Stimulated activated CD4-positive, alpha-beta T cell treated with anti-CD3 and anti-CD28 coated beads, Interleukin-2, amount 100 ng/mL, for 24 hours (primary cell): ENCODE measurements at places on chromosomes 6 and 20.

DNA sequence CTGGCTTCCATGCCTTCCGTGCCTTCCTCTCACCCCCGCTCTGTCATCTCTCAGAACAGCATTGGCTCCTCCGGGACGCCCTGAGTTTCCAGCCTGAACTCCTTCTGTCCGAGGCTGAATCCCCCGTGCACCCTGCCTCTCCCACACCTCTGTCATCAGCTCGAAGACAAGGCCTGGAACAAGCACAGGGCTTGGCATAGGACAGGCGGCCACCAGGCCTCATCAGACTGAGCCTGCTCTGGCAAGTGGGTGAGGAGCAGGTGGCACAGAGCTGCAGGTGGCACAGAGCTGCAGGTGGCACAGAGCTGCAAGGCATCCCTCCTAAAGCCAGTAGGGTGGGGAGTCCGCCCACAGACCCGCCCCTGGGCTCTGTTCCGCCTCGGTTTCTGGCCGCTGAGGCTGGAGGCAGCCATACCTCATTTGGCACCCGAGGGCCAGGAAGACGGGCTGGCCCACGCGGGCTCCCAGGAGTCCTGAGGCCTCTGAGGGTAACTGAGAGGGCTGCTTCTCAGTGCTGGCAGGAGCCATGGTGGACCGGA, 60.2 kb downstream of the EZR start:
- no peak for DNase-seq

DNA sequence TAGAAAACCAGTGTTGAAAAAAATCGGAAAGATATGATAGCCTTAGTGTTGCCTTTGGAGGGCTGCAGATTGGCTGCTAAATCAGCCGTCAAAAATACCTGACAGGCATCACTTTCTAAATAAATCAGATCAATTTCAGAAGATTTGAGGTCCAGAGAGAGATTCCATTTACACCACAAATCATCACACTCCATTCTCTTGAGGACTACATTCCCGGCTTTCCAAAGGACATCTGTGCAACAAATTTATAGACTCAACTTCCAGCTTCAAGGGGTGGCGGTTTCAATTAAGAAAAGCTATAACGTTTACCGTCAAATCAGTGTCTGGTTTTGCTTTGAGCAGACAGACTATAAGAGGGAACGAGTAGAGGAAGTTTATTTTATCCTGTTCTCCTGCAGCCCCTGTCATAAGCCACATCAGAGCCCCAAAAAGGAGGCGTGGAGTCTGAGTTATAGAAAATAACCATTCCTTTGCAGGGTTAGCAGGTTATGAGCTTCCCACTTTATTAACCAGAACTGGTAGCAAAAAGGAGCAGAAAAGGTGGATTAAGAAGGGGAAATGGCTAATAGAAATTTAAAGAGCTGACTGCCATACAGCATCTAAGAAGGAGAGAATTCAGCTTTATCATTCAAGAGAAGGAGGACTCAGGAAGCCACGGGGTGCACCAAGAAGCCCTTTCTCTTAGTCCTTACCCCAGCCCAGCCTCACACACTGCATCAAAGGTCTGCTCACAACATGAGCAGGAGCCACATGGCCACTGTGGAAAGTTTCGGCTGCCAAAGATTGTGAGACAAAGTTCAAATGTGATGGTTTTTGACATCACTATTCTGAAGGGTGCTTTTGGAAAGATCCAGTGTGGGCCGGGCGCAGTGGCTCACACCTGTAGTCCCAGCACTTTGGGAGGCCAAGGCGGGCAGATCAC, 12.9 kb upstream of the UQCC2 start:
- DNase-seq, result peak; percentile 11

- DNase-seq, result no peak
Observed at GRCh38 chr6:125931733-125932450, 24.7 kb upstream of the HINT3 start.

DNA sequence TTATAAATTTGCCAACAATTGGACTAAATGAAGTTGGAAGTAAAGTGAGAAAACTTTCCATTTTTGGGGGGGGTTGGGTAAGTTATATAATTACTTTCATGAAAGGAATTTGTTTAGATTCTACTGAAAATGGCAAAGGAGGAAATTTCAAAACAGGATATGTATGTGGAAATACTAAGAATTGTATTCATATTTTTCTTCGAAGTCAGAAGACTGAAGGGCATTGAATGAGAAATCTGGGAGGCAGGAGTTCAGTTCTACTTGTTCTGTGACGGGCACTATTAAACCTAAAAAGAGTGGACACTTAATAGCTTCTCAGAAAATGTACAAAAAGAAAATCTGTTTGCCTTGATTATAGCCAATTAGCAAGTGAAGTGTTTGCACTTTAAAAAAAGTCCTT, 114.7 kb downstream of the PRIM2 start:
- no peak for DNase-seq

DNA sequence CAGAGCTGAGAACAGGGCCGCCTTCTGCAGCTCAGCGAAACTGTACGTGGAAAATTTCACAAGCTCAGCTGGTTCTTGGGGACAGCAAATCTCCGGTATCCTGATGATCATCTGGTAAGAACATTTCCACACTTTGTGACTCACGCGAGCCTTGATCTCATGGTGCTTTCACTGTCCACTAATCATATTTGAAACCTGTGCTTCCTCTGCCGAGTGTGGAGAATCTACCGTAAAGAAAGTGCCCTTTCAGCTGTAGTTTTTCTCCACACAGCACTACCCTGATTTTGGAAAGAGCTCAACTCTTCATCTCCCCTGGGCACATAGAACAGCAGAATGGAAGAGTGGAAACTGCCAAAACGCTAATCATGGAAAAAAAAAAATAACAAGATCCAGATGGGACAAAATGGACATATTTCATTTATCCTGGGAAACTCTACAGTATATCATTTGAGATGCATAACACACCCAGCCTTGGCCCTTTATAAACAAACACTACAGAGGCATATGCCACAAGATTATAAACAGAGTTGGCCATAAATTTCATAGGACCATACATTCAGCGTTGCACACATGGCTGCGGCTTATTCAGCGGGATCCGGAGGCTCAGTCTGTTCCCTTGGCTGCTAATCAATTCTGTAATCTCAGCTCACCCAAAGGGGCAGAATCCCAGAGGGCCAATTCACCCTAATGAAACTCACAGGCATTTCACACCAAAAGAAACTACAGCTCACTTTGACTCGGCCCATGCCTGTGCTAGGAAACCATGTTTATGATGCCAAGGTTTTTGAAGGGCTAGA, 434.5 kb downstream of the HDGFL1 start:
- no peak for DNase-seq

- no peak for DNase-seq
Observed at GRCh38 chr20:8854571-8854970, 214.3 kb upstream of the PLCB4 start.

GRCh38 chr20:35394271-35394670, 17.5 kb downstream of the UQCC1 start:
- no peak for DNase-seq

DNA sequence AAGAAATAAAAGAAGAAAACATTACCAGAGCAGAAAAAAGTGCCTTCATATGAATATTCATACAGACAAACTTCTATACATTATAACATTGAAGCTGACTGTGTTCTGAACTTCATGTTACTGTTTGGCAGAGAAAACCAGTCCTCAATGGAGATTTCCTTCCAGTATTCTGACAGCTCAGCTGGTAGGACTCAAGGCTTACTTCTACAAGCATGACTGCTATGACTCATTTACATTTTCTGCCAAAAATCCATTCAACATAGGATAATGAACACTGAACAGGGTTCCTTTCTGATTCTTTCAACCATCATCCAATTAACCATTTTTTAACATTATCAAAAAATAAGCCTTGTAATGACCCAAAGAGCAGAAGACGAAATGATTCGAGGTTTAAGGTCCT, 25.4 kb downstream of the COL9A1 start:
- no peak for DNase-seq

DNA sequence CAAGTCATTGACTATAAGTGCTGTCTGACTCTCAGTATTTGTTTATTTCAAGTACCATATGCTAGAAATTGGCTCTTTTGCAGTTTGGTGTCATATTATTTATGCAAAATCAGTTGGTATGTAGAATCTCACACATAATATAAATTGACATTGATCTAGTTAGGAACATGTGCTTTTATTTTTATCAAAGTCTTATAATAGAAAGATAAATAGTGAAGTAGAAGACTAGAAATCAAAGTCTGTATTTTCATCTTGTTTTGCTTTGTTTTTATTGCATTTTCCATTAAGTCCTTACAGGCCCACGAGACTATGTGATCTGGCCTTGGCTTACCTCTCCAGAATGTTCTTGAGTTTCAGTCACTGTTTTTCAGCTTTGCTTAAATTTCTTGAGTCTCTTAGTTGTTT, 300.3 kb downstream of the LAMA2 start:
- no peak for DNase-seq

DNA sequence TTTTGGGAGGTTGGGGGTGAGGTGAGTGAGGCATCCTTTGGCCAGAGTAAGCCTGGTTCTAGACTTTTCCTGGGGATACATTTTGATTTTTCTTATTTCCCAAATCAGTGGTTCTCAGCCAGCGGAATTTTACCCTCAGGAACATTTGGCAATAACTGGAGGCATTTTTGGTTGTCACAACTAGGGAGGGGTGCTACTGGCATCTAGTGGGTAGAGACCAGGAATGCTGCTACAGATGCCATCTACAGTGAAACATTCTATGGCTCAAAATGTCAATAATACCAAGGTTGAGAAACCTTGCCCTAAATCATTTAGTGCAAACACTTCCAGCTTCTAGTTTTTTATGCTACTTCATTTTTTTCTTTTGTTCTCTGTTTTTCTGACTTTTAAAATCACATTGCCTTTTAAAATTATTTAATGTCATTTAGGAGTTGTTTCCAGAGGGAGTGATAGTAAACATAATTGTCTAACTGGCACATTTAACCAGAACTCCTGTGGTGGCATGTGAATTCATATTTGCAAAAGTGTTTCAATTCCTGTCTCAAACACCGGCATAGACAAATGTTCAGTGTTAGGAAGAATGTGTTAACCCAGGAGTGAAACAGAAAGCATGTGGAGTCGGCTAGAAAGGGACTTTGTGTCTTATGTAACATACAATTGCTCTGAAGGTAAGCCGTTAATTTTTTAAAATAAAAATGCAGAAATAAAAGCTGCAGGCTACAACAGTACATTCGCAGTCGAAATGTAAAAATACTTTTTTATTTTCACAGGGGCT, 59.0 kb downstream of the QRSL1 start:
- DNase-seq, result no peak

GRCh38 chr20:54212226-54212625, 4.3 kb downstream of the PFDN4 start:
- no peak for DNase-seq

DNA sequence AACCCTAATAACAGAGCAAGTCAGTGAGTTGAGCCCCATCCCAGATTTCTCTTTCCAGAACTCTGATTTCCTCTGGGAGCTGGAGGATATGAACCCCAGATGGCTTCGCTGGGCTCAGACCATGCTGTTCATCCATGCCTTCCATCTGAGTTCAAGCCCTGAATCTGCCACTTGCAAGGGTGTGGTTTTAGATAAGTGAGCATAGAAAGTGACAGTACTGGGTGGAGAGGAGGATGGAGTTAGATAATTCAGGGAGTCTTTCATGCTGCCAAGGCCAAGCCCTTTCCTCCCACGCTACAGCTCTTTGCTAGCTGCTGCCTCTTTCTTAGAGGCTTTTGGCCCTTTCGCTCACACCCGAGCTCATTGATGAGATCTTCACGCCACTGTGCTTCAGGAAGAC, 57.2 kb upstream of the MAFB start:
- DNase-seq, result no peak

GRCh38 chr6:113672491-113673149, 184.5 kb upstream of the MARCKS start:
- no peak for DNase-seq

GRCh38 chr6:6633898-6634734, 45.6 kb downstream of the LY86 start:
- no peak for DNase-seq

- DNase-seq, result no peak
Observed at GRCh38 chr6:148563066-148563465, 183.8 kb upstream of the UST start.

GRCh38 chr6:35287671-35288396, 9.8 kb upstream of the DEF6 start:
- no peak for DNase-seq

DNA sequence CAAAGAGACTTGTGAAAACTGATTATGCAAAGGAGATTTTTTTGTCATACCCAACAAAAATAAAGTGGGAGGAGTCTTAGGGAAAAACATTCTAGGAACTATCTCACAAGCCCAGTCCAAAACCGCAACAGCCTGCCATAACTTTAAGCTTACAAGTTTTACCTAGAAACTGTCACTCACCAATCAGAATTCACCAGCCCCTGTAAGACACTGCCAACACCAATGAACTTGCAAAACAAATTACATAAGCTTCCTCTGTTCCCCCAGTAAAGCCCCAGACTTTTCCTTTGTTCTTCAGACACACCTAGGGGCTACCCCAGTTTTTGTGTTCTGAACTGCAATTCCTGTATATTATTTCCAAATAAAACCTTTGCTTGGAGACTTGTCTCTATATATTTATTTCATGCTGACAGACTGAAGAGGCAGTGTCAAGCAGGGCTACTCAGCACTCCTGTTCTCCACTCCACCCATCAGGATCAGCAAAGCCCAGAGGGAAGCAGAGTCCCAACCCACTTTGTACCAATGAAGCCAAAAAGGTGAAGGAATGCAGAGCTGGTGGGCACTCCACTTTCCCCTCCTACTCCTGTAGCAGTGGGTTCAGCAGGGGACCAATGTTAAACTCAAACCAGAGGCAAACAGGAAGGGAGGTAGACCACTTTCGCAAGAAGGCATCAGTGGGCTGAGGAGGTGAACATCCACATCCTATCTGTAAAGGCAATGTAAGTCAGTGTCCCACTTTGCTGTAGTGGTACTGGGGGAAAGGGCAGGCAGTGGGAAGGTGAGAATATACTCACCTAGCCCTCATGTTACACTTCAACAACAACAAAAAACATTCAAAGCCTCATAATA, 142.5 kb upstream of the RUNX2 start:
- DNase-seq, result no peak

DNA sequence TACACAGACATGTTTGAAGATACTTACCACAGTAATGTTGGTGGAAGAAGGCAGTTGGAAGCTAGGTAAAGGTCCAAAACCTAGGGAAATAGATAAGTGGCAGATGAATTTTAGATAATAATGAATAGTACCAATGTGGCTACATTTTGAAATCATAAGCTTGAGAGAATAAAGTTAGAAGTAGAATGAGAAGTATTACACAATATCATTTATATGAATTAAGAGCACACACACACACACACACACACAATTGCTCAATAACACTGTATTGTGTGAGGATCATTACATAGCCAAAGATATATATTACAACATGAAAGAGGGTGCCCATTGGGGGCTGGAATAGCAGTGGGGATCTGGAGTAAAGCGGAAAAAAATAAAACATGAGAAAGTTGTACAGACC, 149.0 kb upstream of the EYA4 start:
- no peak for DNase-seq

GRCh38 chr6:106114492-106114891, 28.4 kb downstream of the PRDM1 start:
- peak; percentile 75 for DNase-seq

DNA sequence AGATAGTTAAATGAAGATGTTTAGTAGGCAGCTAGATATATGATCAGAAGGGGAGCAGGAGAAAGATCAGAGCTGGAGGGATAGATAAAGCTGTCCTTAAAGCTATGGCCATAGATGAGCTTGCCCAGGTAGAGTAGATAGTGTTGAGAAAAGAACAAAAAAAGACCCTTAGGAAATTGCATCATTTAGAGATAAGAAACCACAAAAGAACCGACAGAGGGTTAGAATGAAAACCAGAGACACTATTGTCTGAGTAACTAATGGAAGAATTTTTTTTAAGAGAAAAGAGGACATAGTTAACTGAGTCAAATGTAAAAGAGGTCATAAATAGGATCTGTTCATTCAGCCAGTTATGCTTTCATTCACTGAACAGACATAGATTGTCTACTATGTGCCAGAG, 101.8 kb downstream of the TNFAIP3 start:
- no peak for DNase-seq
